T follicular helper cell (primary cell): ENCODE measurements at places on chromosomes 12 and 14.

DNA sequence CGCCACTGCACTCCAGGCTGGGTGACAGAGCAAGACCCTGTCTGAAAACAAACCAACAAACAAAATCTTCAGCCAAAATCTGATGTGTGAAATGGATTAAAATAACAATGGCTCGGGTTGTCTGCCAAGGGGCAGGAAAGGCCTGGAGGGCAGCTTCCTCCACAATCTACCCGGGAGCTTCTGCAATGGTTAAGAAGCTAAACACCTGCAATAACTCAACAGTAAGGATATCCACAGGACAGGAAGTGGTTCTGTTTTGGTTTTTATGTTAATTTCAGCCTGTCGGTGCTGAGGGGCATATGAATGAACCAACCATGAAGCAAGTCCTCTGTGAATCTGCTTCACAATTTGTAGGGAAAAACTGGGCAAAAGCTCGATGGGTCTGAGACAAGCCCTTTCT is 34.4 kb downstream of the RAD52 start:
- DNase-seq: no peak

GRCh38 chr14:106203438-106203837 is 677.1 kb downstream of the TMEM121 start:
- DNase-seq: no peak

DNA sequence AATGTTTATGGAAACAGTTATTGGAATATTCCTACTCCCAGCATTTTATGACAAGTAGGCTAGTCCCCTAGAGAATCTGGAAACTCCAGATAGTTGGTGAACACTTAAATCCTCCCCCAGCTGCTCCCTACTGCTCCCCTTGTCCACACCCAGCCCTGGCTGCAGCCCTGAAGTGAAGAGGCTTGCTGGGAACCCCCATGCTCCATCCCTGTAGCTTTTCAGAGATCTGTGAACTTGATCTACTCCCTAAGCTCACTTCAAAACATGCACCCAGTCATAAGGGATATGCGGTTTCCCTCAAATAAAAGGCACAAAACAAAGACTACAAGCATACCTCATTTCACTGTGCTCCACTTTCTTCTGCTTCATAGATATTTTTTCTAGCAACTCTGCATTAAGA is 33.2 kb downstream of the EGLN3 start:
- DNase-seq: no peak

DNA sequence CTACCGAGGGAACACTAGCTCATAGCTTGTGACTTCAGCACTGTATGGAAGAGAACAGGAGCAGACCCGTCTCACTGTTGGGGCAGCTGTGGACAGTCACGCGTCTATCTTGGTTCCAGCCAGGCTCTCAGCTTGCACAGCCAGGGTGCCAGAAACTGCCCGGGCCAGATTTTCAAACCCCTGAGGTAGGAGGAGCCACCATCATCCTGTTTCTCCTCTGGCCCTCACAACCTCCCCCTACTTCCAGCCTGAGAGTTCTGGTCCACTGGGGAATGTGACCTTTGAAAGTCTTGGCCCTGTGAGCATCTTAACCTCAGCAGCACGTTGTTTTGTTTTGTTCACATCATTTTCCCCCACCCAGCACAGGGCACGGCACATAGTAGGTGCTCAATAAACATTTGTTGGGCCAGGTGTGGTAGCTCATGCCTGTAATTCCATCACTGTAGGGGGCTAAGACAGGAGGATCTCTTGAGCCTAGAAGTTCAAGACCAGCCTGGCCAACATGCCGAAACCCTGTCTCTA is 50.4 kb downstream of the PSMA6 start:
- no peak for DNase-seq

DNA sequence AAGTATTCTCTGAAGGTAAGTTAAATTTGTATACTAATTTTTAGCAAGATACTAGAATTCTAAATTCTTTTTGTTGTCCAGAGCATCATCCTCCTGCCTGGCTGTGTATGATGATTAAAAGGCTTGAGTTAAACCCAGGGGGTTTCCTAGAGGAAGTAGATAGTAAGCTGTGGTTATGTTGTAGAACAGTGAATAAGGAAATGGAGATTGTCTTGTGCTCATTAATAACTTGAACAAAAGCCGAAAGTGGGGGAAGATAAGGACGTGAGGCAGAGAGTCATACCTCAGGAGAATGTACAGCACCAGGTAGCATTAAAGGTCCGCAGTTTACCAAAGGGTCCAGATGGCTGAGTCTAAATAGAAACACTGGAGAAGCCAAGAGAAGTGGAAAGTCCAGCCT is 42.0 kb downstream of the CKB start:
- no peak for DNase-seq
